ENCODE measurements at places on chromosomes 12 and 14.

GRCh38 chr12:15972894-15973293 is 61.8 kb downstream of the DERA start:
- DNase-seq, result no peak

DNA sequence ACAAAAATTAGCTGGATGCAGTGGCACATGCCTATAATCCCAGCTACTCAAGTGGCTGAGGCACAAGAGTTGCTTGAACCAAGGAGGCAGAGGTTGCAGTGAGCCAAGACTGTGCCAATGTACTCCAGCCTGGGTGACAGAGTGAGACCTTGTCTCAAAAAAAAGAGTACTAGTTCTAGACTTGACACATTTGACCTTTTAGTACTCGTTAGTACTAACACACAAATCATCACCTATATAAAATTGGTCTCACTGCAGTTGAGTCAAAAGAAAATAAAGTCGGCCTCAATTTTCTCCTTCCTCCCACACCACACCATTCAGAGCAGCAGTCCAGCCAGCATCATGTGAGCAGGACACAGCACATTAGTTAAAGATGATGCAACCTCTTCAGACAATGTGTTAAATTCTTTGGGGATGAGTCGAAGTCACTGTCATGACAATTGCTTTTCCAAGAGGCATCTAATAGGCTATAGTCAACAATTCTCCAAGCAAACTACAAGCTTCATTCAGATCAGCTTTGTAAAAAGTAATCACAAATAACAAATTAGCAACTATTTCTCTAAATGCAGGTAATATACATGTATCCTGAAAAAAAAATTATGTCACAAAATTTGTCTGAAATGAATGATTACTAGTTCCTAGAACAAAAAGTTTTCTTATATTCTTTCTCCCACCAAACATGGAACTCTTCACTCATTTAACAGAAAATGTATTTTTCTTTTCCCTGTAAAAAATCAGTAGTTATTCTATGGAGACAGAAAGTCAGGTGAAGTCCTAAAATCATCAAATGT is 55.6 kb downstream of the CLIP1 start:
- DNase-seq, result peak; percentile 84

DNA sequence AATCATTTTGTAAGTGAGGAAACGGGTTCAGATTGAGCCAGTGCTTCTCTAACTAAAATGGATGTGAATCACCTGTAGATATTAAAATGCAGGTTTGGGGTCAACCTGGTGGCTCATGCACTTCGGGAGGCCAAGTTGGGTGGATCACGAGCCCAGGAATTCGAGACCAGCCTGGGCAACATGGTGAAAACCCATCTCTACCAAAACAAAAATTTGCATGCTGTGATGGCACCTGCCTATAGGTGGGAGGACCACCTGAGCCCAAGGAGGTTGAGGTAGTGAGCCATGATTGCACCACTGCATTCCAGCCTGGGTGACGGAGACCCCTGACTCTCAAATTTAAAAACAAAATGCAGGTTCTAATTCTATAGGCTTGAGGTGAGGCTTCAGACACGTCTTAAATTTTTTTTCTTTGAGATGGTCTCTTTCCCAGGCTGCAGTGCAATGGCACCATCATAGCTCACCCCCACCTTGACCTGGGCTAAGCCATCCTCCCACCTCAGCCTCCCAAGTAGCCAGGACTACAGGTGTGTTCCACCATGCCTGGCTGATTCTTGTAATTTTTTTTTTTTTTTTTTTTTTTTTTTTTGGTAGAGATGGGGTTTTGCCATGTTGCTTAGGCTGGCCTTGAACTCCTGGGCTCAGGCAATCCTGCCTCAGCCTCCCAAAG is 9.0 kb downstream of the TUBA1C start:
- DNase-seq, result no peak

DNA sequence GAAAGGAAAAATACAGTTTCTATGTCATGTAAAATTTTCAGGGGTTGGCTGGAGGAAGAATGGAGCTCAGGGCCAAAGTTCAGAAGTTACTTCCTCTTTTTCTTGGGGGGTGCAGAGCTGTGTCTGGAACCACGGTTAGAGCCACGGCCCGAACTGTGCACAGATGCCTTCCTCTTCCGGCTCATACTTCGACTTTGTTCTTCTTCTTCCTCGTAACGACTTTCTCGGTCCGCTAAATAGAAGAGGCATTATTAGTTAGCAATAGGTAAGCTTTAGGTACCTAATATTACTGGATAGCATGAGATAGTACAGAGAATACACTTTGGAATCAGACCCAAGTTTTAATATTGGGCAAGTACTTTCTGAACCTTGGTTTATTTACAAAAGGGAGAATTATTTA is 31.2 kb downstream of the SUPT16H start:
- no peak for DNase-seq

- DNase-seq, result no peak
These were observed 12.1 kb downstream of the SYNE3 start for GRCh38 chr14:95504135-95505029.

DNA sequence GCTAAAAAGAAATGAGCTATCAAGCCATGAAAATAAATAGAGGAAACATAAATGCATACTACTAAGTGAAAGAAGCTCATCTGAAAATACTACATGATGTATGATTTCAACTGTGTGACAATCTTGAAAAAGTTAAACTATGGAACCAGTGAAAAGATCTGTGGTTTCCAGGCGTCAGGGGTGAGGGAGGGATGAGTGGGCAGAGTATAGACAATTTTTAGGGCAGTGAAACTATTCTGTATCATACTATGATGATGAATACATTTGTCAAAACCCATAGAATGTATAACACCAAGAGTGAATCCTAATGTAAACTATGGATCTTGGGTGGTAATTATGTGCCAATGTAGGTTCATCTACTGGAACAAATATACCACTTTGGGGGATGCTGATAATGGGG is 21.3 kb downstream of the SPX start:
- no peak for DNase-seq
